ENCODE measurements at places on chromosomes 6 and 20.

DNA sequence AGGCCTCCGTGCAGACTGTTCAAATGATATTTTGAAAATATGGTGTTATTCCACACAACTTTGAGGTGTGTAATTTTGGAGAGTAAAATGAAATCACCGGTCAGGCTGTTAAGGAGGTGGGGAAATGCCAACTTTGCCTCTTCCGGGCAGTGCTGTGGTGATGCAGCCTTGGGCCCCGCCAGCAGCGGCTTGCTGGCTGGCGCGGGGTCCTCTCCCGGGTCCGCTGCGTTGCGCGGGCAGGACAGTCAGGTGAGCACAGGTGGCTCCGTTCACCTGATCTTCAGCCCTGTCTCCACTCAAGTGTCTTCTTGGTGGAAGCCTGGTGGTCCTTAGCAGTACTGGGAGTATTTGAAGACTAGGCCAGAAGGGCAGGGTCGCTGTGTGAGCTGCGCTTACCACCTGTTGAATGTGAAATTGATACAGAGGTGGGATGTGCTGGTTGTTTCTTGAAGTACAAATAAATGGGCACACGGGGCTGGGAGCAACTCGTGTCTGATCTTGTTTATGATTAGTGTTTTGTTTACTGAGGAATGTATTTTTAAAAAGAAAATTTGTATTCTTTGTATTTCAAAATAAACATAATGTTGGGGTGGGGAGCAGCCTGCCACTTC, 184.2 kb downstream of the ARID1B start:
- DNase-seq = no peak

DNA sequence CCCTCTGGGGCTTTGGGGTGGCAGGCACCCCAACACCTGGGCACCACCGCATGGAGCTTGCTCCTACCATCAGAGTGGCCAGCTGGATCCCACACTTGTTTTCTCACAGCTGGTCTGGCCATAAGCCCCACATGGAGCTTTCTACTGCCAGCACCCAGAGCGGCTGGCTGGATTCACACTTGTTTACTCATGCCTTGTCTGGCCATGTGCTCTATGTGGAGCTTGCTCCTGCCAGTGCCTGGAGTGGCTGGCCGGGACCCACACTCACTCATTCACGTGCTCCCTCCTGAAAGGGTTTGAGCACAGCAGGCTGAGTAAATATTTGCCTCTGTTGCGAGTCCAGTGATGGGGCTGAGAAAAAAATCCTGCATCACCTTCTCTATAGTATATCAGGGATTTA, 487.0 kb downstream of the CD109 start:
- no peak for DNase-seq

GRCh38 chr6:134389129-134389528, 71.2 kb upstream of the SGK1 start:
- no peak for DNase-seq

- no peak for DNase-seq
Observed at GRCh38 chr6:6844530-6844929, 256.0 kb downstream of the LY86 start.

DNA sequence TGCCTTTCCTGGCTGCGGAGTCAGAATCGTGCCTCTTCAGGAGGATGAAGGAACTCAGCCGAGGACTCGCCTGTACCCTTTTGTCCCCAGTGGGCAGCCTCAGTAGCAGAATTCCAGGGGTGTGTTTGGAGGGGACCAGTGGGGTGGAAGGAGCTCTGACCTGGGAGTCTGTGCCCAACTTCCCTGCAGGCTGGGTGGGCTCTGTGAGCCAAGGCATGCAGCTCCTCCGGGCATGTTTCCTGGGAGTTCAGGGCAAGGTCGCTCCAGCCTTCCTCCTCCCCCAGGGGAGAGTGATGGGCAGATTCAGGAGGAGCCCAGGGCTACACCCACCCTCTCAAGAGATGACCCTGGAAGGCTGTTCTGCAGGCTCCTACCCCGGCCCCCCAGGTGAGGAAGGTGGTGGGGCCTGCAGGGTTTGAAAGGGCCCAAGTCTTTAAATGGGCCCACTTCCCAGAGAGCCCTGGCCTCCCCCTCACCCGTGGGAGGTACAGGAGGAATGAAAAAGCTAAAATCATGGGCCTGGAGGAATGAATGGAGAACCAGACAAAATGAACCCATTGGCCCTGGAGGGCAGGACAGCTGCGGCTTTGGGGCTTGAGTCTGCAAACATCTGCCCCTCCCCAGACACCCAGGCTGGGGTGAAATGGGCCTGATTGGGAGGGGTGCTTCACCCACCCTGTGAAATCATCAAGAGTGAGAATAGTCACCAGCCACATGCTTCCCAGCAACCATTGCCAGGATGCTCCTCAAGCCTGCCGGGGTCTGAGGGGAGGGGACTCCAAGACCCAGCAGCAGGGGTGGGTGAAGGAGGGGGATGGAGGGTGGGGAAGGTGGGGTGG, 77.6 kb upstream of the PMEPA1 start:
- DNase-seq = no peak
